CD4-positive, alpha-beta T cell treated with Interleukin-12 subunit alpha and Interleukin-12 subunit beta, for 1 hour (primary cell): ENCODE measurements at places on chromosomes 5 and 9.
A peak's percentile ranks its signal among the peaks of the same experiment; 100 is the strongest.

GRCh38 chr5:132363431-132364112 is 5.9 kb upstream of the SLC22A5 start:
- DNase-seq, result no peak

- DNase-seq, result no peak
These were observed 106.0 kb downstream of the PALM2AKAP2 start for GRCh38 chr9:109886041-109886440.

GRCh38 chr5:10354048-10354872 is 765 bp downstream of the MARCHF6 start:
- peak; percentile 53 for DNase-seq

DNA sequence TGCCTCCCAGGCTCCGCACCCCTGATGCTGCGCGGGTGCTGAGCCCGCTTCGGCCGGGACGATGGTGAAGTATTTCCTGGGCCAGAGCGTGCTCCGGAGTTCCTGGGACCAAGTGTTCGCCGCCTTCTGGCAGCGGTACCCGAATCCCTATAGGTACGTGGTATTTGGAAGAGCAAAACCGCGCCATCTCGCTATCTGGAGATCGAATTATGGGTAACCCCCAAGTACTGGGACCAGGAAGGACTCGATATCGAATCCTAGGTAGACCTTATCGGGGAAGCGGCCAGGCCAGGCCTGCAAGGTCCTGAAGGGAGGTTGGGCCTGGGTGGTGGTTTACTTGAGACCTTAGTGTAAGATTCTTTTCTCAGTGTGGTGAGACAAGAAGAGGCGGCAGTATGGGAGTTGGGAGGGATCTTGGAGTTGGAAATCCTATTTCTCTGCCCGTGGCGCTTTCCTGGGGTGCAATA is 359 bp downstream of the PRELID1 start:
- no peak for DNase-seq

GRCh38 chr9:19101203-19101602 is 1.5 kb downstream of the HAUS6 start:
- DNase-seq, result no peak
